ENCODE measurements at places on chromosomes 2 and 18. TPM values are rescaled to one million over a fixed set of nuclear protein-coding genes. Genes with fewer than 3 reads are reported as not detected.

- H3K27ac ChIP-seq: no peak overlapping the region
- H3K4me3 ChIP-seq: no peak overlapping the region
- no peaks in the 10 kb centered on the region for H3K27me3 ChIP-seq
Observed at GRCh38 chr2:236956641-236957040, 129.0 kb upstream of the COPS8 start.

- no peaks in the 10 kb centered on the region for H3K36me3 ChIP-seq
- no peak overlapping the region for H3K27ac ChIP-seq
- no peaks in the 10 kb centered on the region for H3K4me1 ChIP-seq
Observed at GRCh38 chr18:39167990-39168389, 1602.4 kb upstream of the CELF4 start.

HRH4 gene
- total RNA-seq: 0.11 TPM

DNA sequence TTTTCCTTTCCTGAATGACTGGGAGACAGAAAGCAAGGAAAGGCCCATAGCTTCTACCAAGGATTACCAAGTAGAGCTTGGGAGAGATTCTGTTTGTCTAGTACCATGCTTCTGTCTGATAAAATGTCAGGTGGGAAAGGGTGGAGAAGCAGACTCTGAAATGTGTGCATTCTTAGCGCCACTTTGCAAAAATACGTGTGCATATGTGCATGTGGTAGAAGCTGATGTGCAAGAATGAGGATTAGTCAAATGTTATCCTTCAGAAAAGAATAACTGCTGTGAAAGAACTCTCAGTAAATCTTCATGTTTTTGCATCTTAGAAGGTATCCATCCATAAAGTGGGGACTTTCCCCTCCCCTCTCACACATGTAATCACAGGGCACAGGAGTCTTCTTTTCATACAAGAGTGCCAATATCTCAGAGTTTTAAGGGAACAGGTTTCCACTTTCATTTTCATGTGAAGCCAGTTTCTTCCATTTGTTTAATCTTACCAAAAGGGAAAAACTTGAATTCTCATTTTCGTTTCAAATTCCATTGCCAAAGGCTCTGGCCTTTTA, 15.4 kb upstream of the DGKD start:
- DNase-seq: no peak
- H3K4me3 ChIP-seq: no peak overlapping the region
- H3K27ac ChIP-seq: no peak overlapping the region
- no peaks in the 10 kb centered on the region for H3K36me3 ChIP-seq
- no peaks in the 10 kb centered on the region for H3K27me3 ChIP-seq

DNA sequence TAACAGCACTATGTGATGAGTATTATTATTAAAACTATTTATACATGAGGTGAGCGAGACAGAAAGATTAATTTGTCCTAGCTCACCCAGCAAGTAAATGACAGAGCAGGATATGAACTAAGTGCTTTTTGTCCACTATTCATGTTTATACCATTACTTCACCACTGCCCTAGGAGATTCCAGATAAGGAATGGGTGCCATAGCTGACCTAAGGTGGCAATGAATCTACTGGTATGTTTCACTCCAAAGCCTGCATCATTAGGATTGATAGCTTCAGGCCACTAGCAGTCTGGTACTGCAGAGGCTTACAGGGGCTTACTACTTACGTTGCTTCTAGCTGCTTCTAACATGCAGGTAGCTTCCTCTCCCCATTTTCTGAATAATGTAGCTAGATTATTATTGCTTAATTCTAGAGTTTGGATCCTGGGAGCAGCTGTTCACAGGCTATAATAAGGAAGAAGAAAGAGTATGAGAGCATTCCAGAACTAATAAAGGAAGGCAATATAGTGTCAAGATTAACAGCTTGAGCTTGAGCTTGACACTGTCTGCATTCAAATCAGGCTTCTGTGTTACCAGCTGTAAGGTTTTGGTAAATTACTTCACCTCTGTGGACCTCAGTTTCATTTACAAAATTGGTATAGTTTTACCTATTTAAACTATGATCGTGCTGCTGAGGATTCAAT, 153.7 kb downstream of the GALNT3 start:
- DNase-seq: no peak
- H3K27me3 ChIP-seq: no peaks in the 10 kb centered on the region
- no peaks in the 10 kb centered on the region for H3K4me1 ChIP-seq

DNA sequence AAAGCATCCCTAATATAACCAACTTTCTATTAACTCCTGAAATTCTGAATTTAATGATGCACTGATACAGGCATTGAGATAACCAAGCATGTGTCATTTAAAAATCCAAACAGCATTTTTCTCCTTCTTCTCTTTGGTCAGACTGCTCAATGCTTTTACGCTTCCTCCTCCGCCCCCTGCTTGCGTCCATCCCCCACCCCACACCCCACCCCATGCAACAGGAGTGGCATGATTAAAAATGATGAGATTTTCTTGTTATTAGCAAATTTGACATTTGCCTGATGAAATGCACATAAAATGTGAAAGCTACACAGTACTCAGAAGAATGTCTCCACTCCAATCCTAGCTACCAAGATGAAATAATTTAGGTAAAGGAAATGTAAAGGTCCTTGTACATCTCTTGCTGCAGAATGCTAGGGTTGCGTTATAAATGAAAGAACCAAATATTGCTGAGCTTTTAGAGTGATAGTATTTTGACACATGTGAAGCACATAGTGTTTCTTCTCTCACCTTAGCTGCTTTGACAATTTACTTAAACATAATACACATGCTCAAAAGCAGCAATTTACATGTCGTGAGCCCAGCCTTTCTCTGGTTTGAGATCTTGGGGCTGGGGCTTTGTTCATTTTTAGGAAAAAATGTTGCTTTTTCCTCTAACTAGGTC, 263.8 kb downstream of the MEIS1 start:
- H3K27ac ChIP-seq: no peak overlapping the region
- H3K4me1 ChIP-seq: no peaks in the 10 kb centered on the region
- no peaks in the 10 kb centered on the region for H3K27me3 ChIP-seq
- no peaks in the 10 kb centered on the region for H3K36me3 ChIP-seq

TRABD2A gene
- total RNA-seq: 88.1 TPM

GRCh38 chr2:69013840-69014821, 1.2 kb downstream of the ANTXR1 start:
- H3K36me3 ChIP-seq: no peaks in the 10 kb centered on the region
- H3K4me1 ChIP-seq: peaks cover 4% of the 10 kb centered on the region
- H3K27ac ChIP-seq: peak overlapping the region; percentile 74
- H3K4me3 ChIP-seq: peak overlapping the region; percentile 55
- no peak for DNase-seq

- no peak overlapping the region for H3K4me3 ChIP-seq
- H3K4me1 ChIP-seq: no peaks in the 10 kb centered on the region
- no peaks in the 10 kb centered on the region for H3K36me3 ChIP-seq
- no peaks in the 10 kb centered on the region for H3K27me3 ChIP-seq
- H3K27ac ChIP-seq: no peak overlapping the region
Observed at GRCh38 chr2:1598800-1599199, 145.5 kb downstream of the PXDN start.

DNA sequence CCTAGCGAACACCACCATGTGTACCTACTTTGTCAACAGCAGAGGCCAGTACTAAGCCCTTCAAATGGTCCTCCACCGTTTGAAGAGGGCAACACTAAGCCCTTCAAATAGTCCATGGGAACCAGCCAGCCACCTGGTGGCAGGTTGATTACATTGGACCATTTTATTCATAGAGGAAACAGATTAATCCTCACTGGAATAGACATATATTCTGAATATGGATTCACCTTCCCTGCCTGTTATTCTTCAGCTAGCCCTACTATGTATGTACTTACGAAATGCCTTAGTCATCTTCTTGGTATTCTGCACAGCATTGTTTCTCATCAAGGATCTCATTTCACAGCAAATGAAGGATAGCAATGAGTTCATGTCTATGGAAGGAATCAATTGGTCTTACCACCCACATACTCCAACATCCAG, 10.0 kb upstream of the ZNF396 start:
- DNase-seq: no peak
- no peaks in the 10 kb centered on the region for H3K36me3 ChIP-seq

DNAH6 gene
- 1.8 TPM for total RNA-seq

DNA sequence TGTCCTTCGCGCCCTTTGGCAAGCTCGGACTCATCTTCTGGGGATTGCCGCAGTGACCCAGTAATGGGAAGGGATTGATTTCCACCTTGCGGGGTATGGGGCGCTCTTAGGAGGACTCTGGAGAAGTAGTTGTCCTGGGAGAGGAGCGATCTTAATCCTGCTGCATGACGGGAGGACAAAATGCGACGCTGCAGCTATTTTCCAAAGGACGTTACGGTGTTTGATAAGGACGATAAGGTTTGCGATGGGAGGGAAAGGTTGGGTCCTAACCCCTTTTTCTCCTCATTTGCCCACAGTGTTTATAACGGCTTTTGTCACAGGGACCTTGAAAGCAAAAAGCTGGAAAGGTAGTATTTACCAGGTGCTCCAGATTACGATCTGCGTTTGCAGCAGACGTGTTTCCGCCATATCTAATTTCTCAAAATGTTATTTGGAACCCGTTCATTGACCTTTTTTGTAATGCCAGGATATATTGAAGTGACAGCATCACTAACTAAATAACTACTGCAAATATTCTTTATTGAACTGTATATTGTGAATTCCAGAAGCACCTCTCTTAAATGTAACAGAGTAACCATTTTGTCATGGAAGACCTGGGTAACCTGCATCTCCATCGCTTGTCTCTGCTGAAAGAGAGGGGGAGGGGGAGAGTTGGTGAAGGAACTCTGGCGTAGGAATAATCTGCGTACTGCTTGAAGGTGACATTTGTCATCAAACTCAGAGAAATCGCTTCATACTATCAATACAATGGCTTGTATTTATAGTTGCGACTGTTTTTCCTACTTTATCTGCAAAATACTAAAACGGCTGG, 590 bp downstream of the MDH1 start:
- H3K36me3 ChIP-seq: no peaks in the 10 kb centered on the region
- H3K27me3 ChIP-seq: no peaks in the 10 kb centered on the region
- H3K27ac ChIP-seq: peak overlapping the region; percentile 79
- peak overlapping the region; percentile 88 for H3K4me3 ChIP-seq
- DNase-seq: no peak
- no peaks in the 10 kb centered on the region for H3K4me1 ChIP-seq

GRCh38 chr18:35564795-35565453, 16.6 kb upstream of the GALNT1 start:
- H3K27ac ChIP-seq: no peak overlapping the region
- no peaks in the 10 kb centered on the region for H3K36me3 ChIP-seq
- no peaks in the 10 kb centered on the region for H3K4me1 ChIP-seq
- no peak for DNase-seq
- H3K4me3 ChIP-seq: no peak overlapping the region

DNA sequence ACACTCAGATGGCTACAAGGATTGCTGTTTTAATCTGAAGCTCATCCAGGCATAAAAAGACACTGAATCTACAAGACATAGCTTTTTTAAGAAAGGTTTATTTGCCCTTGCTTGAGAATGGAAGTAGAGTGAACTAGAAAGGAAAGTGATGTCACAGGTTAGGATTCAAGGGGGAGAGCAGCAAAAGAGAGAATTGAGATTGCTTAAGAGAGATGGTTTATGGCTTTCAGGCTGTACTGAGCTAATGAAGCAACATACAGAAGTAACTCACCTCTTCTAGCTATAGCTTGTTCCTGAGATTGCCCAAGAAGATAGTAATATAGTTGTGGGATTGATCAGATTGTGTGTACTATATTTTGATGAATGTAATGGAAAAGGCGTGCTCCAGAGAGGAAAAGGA, 26.1 kb upstream of the ACVR2A start:
- H3K4me3 ChIP-seq: no peak overlapping the region
- no peak for DNase-seq
- peaks cover 3% of the 10 kb centered on the region for H3K4me1 ChIP-seq
- H3K27me3 ChIP-seq: no peaks in the 10 kb centered on the region
- H3K36me3 ChIP-seq: no peaks in the 10 kb centered on the region

DNA sequence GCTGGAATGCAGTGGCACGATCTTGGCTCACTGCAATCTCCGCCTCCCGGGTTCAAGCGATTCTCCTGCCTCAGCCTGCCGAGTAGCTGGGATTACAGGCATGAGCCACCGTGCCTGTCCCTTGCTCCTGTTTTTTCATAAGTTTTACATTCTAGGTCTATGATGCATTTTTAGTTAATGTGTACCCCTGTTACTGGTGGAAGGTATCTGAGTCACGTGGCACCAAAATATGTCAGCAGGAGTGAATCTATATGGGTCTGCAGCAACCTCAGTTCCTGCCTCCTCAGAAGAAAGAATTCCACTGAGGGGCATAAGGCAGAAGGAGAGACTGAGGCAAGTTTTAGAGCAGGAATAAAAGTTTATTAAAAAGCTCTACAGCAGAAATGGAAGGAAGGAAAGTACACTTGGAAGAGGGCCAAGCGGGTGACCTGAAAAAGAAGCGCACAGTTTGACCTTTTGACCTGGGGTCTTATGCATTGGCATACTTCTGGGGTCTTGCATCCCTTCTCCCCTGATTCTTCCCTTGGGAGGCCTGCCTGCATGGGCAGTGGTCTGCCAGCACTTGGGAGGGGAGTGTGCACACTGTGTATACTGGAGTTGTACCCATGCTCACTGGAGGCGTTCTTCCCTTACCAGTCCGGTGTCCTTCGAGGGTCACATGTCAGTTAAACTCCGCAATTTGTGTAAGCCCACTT, 1.1 kb upstream of the MFSD2B start:
- no peak for DNase-seq
- H3K36me3 ChIP-seq: no peaks in the 10 kb centered on the region
- no peaks in the 10 kb centered on the region for H3K4me1 ChIP-seq
- H3K27ac ChIP-seq: no peak overlapping the region

DNA sequence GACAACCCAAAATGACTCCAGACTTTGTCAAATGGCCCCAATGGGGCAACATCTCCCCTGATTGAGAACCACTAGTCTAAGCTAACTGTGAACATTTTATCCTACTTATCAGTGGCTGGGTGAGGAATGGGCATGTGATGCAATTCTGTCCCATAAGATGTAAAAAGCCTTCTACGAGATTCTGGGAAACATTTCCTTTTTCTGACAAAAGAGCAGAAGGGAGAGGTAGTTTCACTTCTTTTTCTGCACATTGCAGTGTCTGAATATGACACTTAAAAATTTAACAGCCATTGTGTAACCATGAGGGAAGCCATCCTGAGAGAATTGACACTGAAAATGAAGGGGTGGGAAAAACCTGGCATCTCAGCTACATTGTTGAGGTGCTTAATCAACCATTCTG, 17.3 kb upstream of the MARCHF4 start:
- no peak overlapping the region for H3K27ac ChIP-seq
- no peak overlapping the region for H3K4me3 ChIP-seq
- H3K36me3 ChIP-seq: no peaks in the 10 kb centered on the region
- no peaks in the 10 kb centered on the region for H3K4me1 ChIP-seq
- DNase-seq: no peak

GRCh38 chr2:222623756-222624309, 32.1 kb downstream of the FARSB start:
- no peaks in the 10 kb centered on the region for H3K4me1 ChIP-seq
- H3K27me3 ChIP-seq: no peaks in the 10 kb centered on the region
- DNase-seq: no peak
- no peaks in the 10 kb centered on the region for H3K36me3 ChIP-seq

DNA sequence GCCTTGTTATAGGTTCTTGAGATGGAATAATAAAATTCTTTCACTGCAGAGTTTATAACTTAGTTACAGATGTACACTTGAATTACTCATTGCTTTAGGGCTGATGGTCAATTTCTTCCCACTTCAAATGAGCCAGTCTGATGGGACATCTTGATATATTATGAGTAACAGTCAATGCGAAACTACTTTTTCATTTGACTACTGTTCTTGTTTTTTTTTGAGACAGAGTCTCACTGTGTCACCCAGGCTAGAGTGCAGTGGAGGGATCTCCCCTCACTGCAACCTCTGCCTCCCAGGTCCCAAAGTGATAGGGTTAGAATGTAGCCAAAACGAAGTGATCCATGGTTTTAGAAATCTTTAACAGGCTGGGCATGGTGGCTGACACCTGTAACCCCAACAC, 57.1 kb downstream of the ST3GAL5 start:
- H3K27me3 ChIP-seq: no peaks in the 10 kb centered on the region
- no peaks in the 10 kb centered on the region for H3K36me3 ChIP-seq
- H3K27ac ChIP-seq: no peak overlapping the region
- no peaks in the 10 kb centered on the region for H3K4me1 ChIP-seq
- no peak overlapping the region for H3K4me3 ChIP-seq
- no peak for DNase-seq

DCTN1 gene
- 111 TPM for total RNA-seq

Measured in colonic mucosa (tissue), 4 donors.